ENCODE measurements at places on chromosomes 7 and 10. TPM values are rescaled to one million over a fixed set of nuclear protein-coding genes. Genes with fewer than 3 reads are reported as not detected.

The HHEX gene
- 0.49 TPM for total RNA-seq

The UCMA gene
- not detected for total RNA-seq

The UNCX gene
- total RNA-seq = not detected

The CFAP46 gene
- total RNA-seq = 0.09 TPM

The GRB10 gene
- 20.1 TPM for total RNA-seq

The DRGX gene
- total RNA-seq = not detected

The PTPRZ1 gene
- 0.72 TPM for total RNA-seq

The HMX3 gene
- total RNA-seq = not detected

The SPDYE6 gene
- total RNA-seq = not detected

The NAT16 gene
- not detected for total RNA-seq

The AASS gene
- total RNA-seq = 53.9 TPM

The PRKCQ gene
- total RNA-seq = 0.08 TPM

GRCh38 chr10:133297504-133297903, 11.2 kb downstream of the TUBGCP2 start:
- DNase-seq = no peak

GRCh38 chr7:22346383-22347107, 10.4 kb downstream of the RAPGEF5 start:
- DNase-seq = no peak

DNA sequence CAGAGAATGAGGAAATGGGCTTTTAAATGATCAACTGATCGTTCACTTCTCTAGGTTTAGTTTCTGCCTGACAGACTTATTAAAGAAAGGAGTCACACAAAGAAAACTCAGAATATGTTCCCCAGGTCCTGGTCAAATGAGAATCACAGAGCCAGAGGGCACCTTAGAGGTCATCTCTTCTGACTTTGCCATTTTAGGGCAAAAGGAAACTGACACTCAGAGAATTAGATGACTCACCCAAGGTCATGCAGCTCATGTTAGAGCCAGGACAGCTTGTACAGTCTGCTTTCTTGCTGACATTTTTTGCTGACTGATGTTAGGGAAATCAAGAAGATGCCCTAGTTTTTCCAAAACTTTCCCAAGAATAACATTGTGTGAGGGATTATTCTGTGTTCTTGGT, 312.7 kb upstream of the SP8 start:
- DNase-seq = no peak

- DNase-seq = no peak
These were observed 4.9 kb upstream of the MEST start for GRCh38 chr7:130486954-130487436.

DNA sequence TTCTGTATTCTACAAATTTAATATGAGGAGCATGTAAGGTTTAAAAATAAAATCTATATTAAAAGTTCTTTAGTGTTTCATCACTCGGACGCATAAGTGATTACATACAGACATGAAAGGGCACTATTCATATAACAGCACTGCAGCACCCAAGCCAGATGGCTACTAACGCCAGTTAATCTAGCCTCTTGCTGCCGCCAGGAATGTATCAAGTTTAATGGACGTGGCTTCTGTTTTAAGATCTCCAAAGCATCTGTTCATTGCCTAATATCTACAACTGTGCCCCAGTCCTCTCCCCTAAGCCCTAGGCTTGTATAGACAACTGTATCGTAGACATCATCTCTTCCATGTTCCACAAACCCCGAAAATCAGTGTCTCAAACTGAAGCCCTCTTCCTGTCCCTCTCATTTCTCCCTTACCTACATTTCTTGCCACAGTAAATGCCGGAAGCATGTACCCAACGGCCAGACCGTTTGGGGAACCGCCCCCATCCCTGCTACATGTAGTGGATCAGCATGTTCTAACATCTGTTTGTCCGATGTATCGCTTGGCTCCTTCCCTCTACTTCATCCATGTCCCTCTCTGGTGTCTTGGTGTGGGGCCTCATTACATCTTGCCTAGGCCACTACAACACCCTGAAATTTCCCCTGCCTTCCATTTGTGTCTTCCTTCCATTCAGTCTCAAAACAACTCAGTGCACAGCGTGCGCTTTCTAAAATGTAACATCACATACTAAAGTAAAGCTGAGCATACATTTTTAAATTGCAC, 147.5 kb upstream of the RSU1 start:
- no peak for DNase-seq

DNA sequence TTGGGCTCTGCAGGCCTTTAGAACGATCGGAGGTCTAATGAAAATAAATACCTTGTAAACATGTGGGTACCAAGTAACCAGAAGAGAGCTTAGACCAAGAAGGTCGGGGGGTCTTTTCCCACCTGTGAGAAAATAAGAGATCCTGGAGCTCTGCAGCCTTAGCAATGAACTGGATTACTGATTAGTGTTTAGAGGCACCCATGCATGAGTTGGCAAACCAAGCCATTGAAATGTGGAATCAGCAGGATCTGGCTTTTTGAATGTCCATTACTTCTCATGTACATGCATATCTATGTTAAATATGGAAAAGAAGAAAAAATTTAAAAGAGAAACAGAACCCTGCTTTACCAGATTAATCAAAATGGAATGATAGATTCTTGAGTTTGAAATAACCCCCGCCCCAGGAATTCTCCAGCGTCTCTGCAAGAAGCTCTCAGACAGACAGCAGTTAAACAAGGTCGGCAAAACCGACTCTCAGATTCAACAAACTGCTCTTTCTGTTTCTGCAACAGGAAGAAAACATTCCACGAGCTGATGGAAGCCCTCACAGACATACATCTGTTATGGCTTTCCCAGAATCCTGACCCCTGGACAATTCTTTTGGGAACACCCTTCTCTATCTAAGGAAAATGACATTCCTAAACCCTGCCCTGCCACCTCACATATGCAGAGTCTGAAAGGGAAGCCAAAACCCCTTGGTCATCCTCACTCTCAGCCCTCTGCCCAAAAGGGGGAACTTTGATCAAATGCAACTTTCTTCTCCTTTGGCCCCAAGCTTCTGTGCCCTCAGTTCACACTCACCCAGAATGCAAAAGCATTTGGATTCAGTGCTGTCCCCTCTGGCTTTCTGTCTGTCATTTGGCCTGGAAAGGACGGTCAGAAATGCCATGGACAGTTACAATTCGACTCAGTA, 78.7 kb upstream of the EN2 start:
- DNase-seq = no peak

GRCh38 chr7:151498495-151498894, 21.2 kb downstream of the RHEB start:
- DNase-seq = no peak

DNA sequence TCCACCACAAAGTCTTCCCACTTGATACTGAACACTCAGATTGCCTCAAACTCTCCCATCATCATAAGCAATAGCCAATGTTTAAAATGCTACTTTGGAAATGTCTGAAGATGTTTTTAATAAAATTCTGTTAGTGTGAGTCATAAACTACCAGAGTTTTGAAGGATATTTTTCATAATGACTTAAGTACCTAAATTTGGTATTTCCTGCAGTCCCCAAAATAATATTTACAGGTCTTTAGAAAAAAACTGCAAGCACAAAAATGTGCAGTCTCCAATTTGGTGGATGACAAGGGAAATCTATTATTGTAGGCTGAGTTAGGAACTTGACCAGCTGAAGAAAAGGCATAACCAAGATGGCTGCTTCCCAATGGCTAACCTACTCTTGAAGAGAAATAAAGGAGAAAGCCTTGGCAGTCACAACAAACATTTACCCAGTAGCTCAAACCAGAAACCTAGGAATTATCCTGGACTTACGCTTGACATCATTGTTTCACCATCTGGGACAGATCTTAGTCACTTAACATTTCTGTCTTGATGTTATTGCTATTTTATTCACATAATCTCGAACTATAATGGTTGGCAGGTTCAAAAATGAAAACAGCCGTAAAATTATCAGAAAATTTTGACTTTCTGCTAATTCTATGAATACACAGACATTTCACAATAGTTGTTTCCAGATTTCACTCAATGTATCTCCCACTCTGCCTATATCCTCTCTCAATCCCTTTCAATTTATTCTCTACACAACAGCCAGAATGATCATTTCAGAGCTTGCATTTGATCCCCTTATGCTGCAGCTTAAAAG, 111.2 kb upstream of the STEAP1B start:
- DNase-seq = peak; percentile 58

GRCh38 chr10:128143531-128143930, 17.3 kb upstream of the MKI67 start:
- DNase-seq = no peak

DNA sequence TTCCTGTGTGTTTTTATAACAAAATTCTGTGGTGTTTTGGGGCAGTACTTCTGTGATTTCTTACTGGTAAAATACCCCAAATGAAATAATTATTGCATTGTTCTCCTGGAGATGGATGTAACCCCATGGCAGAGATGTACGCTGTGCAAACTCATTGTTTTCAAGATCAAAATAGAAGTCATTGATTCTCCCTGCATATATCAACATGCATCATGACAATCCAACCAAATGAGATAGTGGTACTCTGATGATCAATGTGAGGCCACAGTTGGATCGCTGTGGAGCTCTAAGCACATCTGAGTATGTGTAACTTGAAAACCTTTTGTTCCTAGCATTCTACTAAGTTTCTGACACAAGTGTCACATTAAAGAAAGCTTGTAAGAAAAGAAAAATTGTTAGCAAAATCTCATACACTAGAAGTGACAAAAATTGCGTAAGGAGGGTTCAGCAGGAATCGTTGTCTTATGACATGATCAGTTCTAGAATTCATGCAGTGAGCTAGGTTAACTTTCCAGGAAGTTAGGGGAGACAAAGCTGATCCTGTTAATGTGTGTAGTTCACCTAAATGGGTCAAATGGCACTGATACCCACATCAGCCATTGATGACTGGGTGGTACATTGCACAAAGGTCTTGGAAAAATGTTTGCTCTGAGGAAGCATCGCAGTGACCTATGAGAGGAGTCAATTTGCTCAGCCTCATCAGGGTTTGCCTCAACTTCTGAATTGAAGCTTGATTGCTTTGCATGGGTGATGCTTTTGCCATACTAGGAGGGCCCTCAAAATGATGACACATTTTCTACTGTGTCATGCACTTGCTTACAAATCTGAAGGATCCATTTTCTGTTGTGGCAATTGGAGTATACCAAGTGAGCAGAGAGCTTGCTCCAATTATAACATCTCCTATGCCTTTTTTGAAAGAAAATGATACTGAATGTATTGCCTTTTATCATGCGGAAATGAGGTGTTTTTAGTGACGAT, 145.1 kb downstream of the PLXDC2 start:
- no peak for DNase-seq

- peak; percentile 70 for DNase-seq
These were observed 3.2 kb upstream of the LAT2 start for GRCh38 chr7:74206589-74207120.

DNA sequence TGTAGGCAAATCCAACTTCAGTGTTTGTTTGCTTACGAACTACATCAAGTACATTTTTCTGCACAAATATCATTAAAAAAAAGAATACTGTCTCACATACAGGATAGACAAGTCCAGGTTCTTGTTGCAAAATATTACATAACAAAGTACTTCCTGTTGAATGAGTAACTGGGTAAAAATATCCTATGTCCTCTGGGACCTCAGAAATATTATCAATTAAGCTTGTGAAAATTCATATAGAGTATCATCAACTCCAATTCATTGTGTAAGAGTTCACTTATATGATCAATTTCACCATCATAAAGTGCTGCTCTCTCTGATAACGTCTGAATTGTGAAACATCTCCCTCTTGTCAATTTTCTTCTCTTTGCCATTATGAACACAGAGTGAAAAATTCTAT, 22.6 kb downstream of the HERC4 start:
- peak; percentile 44 for DNase-seq

GRCh38 chr10:71191551-71192076, 20.8 kb upstream of the UNC5B start:
- no peak for DNase-seq

DNA sequence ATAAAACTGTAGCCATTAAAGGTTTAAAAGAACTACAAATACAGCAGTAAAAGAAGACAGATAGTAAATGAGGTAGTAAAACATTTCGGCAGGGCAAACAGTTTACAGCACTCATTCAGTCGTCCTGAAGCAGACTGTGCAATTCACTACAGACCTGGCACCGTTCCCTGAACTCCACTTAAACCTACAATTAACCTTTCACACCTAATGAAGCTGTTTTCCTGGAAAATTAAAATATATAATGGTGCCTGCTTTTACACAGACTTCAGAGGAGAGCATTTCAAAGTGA, 335.3 kb downstream of the GFRA1 start:
- no peak for DNase-seq

All from fibroblast of the aortic adventitia (primary cell).